Astrocyte (in vitro differentiated cells and primary cell): ENCODE measurements at places on chromosomes 4 and X. TPM values are rescaled to one million over a fixed set of nuclear protein-coding genes. Genes with fewer than 3 reads are reported as not detected.

DNA sequence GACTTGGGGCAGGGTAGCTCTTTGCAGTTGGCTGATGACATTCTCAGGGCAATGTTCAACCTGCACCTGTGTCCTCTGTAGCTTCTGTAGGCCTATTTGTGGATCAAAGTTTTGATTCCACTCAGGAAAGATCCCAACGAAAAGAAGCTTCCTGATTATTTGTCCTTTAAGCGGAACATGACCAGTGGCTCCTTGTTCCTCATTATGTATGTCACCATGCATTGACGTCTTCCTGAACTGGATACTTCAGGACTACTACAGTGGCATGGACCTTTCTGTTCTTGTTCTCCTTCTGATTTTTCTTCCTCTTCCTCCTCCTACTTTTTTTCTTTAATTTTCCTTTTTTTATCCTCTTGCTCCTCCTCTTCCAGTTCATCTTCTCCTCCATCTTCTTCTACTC is 62.4 kb downstream of the NBDY start:
- H3K4me3 ChIP-seq: no peak overlapping the region
- H3K27ac ChIP-seq: no peak overlapping the region
- H3K27me3 ChIP-seq: no peaks in the 10 kb centered on the region
- no peaks in the 10 kb centered on the region for H3K4me1 ChIP-seq

Gene JCHAIN
- total RNA-seq: not detected in 2 replicates

- H3K4me1 ChIP-seq: no peaks in the 10 kb centered on the region
- no peak overlapping the region for H3K27ac ChIP-seq
- DNase-seq: no peak
These were observed 115.8 kb downstream of the CORIN start for GRCh38 chr4:47721892-47722575.

Gene UGT2B11
- not detected in 2 replicates for total RNA-seq

DNA sequence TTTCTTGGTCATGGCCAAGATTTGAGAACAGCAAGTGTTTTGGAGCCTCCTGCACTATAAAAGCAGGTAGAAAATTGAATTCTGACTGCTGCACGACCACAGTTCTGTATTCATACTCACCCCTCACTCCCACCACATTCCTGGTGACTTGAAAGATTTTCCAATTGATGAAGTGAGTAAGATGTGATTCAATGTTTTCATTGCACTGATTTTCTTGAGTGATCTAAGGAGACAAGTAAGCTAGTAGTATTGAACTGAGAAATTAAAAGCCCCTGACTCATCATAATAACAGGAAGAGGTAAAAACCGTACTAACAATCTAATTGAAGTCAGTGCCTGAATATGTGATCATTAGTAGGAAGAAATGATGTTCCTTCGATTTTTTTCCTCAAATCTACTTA is 6.1 kb upstream of the SEC24D start:
- DNase-seq: peak; percentile 84
- no peaks in the 10 kb centered on the region for H3K27me3 ChIP-seq
- H3K36me3 ChIP-seq: no peaks in the 10 kb centered on the region
- H3K4me1 ChIP-seq: peaks cover 18% of the 10 kb centered on the region
- peak overlapping the region; percentile 68 for H3K27ac ChIP-seq
- peak overlapping the region; percentile 9 for H3K4me3 ChIP-seq

Gene LIMCH1
- total RNA-seq: 3.2 and 7.1 TPM in 2 replicates

DNA sequence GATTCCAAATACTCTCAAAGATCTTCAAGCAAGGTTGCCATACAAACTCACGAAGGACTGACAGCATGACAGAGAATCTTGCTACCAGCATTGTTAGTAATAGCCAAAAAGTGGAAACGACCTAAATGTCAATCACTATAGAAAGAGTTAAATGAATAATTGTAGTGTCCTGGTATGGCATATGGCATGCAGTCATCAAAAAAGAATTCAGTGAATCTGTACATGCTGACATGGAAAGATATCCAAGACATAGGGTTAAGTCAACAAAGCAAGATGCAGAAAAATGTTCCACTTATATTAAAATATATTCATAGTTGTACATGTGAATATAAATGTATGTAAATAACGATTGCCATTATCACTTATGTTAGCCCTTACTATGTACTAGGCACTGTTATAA is 37.6 kb downstream of the SRPX2 start:
- peaks cover 16% of the 10 kb centered on the region for H3K4me1 ChIP-seq
- DNase-seq: no peak
- no peak overlapping the region for H3K4me3 ChIP-seq
- H3K27ac ChIP-seq: no peak overlapping the region

Gene ZRSR2
- 7.3 and 9.3 TPM in 2 replicates for total RNA-seq

- H3K27me3 ChIP-seq: no peaks in the 10 kb centered on the region
- H3K27ac ChIP-seq: no peak overlapping the region
- no peaks in the 10 kb centered on the region for H3K36me3 ChIP-seq
- no peaks in the 10 kb centered on the region for H3K4me1 ChIP-seq
These were observed 64.9 kb upstream of the FRMPD3 start for GRCh38 chrX:107384397-107385105.

Gene RNF212
- total RNA-seq: 2.0 and 2.2 TPM in 2 replicates

DNA sequence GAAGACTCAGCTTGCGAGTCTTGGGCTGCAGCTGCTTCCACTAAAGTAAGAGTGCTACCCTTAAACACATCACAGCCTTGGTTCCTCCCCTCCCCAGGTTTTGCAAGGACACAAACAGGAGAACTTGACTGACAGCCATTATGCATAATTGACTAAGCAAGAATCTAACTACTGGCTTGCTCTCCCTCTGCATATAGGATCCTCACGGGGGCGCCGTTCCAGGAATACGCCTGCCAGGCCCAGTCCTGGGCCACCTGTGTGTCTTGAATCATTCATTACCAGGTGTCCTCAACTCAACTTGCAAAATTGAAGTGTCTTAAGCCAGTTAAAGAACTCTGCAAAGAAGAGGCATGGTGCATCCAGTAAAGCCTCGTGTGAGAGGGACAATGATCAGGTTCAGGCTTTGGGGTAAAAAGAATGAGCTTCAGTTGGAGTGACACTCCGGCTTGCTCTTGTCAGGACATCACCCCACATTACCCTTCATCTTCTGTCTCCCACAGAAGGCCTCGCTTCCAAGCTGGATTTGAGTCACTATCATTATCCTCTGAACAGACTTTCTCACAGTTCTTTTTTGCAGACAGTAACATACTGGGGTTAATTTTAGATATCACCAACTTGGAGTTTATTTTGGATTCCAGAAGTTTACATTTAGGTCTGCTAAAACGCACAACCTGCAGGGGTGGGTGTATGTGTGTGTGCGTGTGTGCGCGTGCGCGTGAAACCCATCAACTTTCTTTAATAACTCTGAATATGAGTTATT is 273.5 kb upstream of the HS3ST1 start:
- H3K27me3 ChIP-seq: no peaks in the 10 kb centered on the region
- H3K27ac ChIP-seq: no peak overlapping the region
- no peak for DNase-seq
- no peak overlapping the region for H3K4me3 ChIP-seq

Gene MSANTD1
- 1.4 and 1.6 TPM in 2 replicates for total RNA-seq

DNA sequence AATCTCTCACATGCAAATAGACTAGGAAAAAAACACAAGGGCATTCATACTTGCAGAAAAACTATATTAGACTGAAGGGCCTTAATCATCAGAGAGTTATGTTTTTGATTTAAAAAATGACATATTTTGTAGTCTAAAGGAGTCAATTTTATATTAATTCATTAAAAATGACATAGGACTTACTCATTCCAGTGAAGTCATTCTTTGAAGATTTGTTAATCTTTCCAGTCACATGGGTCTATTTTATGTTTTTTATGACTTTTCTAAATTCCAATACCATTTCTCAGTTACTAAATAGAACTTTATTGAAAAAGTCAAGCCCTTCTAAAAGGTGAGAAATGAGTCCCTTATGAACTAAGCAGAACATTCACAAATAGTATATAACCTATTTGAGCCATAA is 743.8 kb upstream of the INTU start:
- H3K4me1 ChIP-seq: peaks cover 2% of the 10 kb centered on the region
- no peaks in the 10 kb centered on the region for H3K27me3 ChIP-seq
- H3K36me3 ChIP-seq: no peaks in the 10 kb centered on the region
- peak; percentile 63 for DNase-seq
- H3K27ac ChIP-seq: peak overlapping the region; percentile 52

Gene RGN
- not detected in 2 replicates for total RNA-seq

GRCh38 chr4:3819210-3819919 is 53.2 kb downstream of the ADRA2C start:
- H3K4me3 ChIP-seq: no peak overlapping the region
- H3K27me3 ChIP-seq: no peaks in the 10 kb centered on the region
- H3K27ac ChIP-seq: no peak overlapping the region
- no peaks in the 10 kb centered on the region for H3K4me1 ChIP-seq
- H3K36me3 ChIP-seq: no peaks in the 10 kb centered on the region

Gene ZNF711
- 10.8 and 12.5 TPM in 2 replicates for total RNA-seq

Gene AMMECR1
- 14.7 and 16.0 TPM in 2 replicates for total RNA-seq
